ENCODE measurements at places on chromosomes 12 and 14. TPM values are rescaled to one million over a fixed set of nuclear protein-coding genes. Genes with fewer than 3 reads are reported as not detected.

DNA sequence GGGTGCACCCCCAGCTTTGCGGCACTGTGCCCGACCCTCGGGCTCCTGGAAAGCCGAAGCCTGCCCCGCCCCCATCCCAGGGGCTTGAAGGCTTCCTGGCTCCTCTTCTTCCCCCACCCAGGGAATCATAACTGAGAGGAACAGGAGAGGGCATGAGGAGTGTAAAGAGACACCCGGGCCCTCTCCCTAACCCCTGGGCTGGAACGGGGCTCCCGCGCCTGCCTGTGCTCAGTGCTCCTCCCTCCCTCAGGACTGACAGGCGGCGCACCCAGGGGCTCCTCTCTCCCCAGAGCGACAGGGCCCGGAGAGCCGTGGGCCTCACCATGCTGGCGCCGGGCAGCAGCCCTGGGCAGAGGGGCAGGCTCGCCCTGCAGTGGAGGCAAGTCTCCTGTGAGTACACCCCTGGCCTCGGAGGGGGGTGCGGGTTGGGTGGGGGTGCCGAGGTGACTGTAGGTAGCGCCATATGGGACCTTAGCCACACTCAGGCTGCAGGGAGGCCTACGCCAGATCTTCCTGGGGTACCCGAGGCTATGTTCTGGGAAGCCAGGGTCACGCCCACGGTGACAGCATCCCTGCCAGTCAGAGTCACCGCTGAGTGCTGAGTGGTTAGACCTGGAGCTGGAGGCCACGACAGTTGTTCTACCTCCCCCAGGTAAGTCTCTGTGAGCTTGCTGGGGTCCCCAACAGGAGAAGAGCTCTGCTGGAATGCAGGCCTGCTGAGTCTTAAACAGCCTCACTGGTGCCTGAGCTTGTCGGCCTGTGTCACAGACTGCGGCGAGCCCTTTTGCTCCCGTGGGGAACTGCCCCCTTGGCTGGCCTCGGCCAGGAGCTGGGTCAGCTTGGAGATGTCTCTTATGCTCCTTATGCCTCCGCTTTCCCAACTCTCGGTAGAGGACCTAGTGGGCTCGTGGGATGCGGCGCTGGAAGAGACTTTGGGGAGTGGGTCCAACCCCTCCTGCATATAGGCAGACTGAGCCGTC is 7.8 kb downstream of the LRTM2 start:
- no peak for DNase-seq

DNA sequence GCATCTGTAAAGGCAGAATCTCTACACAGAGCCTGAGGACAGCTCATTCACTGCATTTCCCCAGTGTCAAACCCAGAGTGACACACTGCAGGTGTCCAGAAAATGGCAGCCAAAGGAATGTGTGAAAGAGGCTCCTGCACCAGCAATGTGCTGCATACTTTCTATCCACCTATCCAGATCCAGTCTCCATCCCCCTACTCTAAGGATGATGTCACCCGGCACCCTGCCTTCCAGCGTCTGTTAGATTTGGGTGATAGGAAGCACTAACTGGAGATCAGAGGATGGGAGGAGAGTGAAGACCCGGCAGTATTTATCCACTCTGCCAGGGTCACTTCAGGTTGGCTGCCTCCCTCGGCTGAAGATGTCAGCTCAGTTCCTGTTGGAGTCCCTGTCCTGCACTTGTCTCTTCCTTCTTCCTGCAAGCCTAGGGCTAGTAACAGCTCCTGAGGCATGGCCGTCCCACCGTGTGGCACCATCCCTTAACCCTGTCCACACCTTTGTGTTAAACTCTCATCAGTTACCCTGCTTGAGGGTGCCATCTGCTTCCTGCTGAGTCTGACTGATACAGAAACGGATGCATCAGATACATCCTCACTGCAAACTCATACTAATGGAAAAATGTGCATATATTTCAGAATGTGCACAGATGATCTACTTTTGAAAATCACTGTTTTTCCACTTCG is 13.0 kb upstream of the GPR68 start:
- DNase-seq: no peak

GRCh38 chr14:33691907-33692306 is 259.0 kb downstream of the EGLN3 start:
- DNase-seq: no peak

DNA sequence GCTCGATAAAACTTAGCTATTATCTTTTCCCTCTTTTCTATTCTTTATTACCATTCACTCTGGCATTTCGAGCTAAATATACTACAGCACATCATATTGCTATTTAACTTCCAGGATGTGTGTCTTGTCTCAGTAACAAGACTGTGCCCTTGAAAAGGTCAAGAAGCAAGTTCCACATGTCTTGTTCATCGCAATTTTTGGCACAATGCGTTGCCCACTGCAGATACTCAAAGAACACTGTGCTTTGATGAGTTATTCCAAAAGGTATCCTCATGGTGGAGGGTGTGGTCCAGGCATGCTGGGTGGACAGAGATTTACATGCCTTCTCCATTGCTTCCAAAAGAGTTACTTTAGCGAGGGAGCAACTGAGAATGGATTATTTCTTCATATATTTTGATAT is 6.6 kb downstream of the E2F7 start:
- DNase-seq: peak; percentile 91

GRCh38 chr14:99350751-99351150 is 78.8 kb upstream of the BCL11B start:
- no peak for DNase-seq

The P3H3 gene
- total RNA-seq: 101 TPM
